ENCODE measurements at places on chromosomes 12 and 14. TPM values are rescaled to one million over a fixed set of nuclear protein-coding genes. Genes with fewer than 3 reads are reported as not detected.

DNA sequence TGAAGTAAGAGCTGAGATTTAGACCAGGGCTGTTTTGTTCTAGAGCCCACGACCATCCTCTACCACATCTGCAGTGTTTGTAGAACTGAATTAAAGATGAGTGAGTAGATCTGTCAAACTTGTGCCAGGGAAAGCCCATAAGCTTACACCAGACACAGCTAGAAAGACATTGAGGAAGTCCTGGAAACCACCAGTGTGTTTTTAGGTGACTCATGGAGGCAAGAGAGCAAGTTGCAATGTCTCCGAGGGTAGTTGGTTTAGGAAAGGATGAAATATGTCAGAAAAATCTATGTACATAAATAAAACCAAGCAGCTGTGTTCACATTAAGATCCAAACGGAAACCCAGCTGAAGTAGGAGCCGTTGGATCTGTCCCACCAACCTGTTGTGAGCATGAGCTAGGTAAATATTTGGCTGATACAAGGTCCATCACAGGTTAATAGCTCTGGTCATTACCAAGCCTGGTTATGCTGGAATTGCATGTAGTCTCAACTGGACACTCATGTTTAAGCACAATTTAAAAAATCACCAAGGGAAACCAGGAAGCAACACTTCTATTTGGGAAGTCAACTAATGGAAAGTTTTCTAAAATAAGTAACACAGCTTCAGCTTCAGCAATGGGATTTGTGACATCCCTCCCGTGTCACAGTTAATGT, 49.9 kb upstream of the PLEKHG3 start:
- no peak for DNase-seq

DNA sequence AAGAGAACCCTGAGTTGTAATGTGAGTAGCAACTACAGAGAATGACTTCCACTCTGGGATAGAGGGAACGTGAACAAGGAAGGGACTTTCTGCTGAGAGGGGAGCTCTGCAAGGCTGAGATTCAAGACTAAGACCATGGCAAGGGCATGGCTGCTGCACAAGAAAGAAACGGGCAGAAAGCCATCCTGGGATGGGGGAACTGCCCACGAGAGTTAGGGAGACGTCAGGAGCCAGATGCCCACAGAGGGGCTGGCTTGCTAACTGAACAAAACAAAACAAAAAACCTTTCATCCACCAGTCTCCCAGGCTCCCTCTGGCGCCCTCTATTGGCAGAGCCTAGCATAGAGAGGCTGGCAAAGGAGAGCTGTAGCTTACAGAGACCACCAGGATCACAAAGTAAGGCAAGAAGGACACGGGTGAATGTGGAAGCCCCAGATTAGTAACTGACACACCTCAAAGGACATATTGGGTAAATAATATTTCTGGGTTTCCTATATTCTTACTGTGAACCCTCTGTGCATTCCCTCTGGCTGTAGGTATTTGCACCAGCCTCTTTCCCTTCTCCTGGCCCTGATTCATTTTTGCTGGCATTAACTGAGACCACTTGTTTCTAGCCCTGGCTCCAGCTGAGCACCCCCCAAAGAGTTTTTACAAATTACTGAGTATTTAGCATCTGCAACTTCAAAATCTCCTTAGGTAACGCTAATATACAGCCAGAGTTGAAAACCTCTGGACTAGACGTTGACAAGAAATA, 338.3 kb downstream of the EMP1 start:
- DNase-seq, result peak; percentile 20

GRCh38 chr12:54201001-54201794, 12.4 kb upstream of the SMUG1 start:
- DNase-seq, result no peak

DNA sequence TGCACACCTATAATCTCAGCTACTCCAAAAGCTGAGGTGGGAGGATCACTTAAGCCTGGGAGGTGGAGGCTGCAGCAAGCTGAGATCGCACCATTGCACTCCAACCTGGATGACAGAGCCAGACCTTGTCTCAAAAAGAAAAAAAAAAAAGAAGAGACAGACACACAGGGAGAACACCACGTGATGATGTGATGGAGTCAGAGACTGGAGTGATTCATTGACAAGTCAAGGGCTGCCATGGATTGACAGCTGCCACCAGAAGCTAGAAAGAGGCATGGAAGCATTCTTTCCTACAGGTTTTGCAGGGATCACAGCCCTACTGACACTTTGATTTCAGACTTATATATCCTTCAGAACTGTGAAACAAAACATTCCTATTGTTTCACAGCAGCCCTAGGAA, 3.5 kb upstream of the HCFC2 start:
- DNase-seq, result no peak

GRCh38 chr14:94761997-94762377, 7.9 kb downstream of the GSC start:
- DNase-seq, result no peak

GRCh38 chr12:127677537-127678131, 589.3 kb upstream of the TMEM132C start:
- DNase-seq, result peak; percentile 65

- DNase-seq, result no peak
Measured at GRCh38 chr12:93889516-93890212, 212.5 kb downstream of the CRADD start.

DNA sequence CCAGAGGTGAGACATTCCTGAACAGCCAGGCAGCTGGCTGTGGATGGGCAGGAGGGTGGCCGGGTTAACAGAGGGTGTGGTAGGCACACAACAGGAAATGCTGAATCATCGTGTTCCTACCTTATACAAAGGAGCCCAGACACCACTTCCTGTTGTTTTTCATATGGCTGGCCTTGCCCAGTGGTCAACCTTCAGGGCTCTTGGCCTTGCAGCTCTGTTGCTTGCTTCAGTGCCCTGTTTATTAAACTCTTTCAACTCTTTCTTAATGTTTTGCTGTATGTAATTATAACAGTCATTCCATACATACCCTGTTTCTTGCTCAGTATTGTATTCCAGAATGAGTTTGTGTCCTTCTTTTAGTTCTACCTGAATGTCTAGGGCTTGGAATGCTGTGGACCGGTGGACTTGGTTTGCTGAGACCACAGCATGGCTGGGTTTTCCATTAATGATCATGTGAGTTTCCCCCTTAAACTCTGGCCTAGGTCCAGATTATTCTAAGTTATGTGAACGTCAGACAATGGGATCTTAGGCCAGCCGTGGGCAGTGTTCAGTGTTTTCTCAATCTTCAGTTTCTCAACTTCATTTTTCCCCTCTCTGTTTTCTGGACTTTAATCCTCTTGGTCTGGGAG, 11.9 kb downstream of the CFAP54 start:
- DNase-seq, result no peak

DNA sequence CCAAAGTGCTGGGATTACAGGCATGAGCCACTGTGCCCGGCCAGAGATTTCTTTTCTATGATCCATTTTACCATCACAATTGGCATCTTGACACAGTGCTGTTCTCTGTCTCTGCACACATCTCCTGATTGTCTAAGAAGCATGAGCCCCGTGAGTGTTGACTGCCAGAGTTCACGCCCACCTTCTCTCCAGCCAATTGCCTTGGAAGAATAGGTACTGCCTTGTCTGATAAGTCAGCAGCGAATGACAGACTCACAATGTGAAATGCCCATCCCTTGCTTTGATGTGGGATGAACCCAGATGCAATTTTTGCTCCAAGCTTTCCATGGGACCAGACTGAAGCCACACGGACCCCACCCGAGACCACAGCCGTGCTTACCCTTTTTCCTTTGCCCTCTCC, 19.3 kb downstream of the EIF5 start:
- no peak for DNase-seq

GRCh38 chr14:61640158-61641136, 54.9 kb upstream of the HIF1A start:
- DNase-seq, result no peak

DNA sequence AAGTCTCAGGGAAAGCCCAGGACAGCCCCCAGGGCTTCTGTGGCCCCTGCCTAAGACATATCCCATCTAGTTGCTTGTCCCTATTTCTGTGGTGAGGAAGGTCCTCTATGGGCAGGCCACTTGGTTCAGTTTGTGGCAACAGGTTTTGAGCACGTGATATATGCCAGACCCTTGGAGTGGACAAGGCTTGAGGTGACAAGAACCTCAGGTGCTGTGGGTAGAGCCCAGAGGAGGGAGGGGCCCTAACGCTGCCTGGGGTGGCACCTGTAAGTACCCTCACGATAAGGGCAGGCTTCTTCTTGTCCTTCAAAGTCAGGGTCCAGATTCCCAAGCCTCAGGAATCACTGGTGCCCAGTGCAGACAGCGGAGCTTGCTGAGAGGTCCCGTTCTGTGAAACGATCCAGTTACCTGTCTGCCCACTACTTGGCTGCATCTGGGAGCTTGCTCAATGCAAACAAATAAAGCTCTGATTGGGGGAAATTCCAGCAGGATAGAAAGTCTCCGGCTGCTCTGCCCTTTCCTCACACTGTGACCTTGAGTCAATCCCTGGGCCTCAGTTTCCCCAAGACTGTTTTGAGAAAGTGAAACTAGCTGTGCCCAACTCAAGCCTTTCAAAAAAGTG, 47.7 kb upstream of the FAM181A start:
- no peak for DNase-seq

DNA sequence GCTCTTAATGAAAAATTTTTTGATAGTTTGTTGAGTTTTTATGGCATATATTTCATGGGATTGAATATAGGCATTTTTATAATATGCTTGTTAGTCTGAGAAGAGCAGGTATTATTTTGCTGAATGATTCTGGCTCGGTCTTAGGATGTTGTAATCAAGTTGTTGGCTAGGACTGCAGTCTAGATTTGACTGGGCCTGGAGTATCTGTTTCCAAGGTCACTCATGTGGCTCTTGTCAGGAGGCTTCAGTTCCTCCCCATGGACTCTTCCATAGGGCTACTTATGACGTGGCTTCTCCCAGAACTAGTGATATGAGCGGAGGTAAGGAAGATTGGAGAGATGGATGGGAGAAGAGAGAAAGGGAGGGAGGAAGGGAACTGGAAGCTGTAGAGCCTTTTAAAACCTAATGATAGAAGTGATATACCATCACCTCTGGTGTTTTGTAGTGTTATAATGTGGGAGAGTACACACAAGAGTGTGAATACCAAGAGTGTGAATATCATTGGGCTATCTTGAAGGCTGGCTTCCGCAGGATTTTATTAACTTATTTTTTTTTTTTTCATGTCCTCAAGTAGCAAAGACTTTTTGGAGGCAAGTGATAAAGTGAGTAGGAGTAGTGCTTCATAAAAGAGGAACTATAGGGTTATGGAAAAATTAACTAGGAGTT, 4.4 kb downstream of the MNAT1 start:
- no peak for DNase-seq

DNA sequence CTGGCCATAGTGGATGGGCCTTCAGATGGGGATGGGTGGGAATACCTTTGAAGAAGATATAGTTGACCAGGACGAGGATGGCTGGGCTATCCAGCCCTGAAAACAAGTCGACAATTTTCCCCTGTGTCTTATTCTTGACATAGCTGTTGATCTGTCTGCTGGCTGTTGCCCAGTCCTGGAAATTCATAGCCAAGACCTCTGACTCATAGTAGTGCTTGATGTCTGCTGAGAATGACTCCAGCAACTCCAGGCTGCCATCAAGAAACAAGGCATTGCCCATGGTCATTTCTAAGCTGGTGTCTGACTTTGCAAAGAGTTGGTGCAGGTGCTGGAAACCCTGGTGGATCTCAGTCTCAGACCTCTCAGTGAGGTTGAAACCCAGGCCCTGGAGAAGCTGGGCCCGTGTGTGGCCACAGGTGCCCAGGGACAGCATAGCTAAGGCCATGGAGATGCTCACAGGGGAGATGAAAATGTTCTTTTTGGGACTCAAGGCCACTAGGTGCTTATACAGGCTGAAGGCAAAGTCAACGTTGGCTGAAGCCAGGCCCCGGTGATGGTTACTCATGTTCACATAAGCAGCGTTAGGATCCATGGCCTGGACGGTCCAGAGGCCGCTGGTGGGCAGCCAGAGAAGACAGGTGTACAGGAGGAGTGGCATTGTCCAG, 9.0 kb downstream of the SERPINA6 start:
- no peak for DNase-seq

GRCh38 chr12:110739894-110740293, 2.8 kb downstream of the PPP1CC start:
- no peak for DNase-seq

DNA sequence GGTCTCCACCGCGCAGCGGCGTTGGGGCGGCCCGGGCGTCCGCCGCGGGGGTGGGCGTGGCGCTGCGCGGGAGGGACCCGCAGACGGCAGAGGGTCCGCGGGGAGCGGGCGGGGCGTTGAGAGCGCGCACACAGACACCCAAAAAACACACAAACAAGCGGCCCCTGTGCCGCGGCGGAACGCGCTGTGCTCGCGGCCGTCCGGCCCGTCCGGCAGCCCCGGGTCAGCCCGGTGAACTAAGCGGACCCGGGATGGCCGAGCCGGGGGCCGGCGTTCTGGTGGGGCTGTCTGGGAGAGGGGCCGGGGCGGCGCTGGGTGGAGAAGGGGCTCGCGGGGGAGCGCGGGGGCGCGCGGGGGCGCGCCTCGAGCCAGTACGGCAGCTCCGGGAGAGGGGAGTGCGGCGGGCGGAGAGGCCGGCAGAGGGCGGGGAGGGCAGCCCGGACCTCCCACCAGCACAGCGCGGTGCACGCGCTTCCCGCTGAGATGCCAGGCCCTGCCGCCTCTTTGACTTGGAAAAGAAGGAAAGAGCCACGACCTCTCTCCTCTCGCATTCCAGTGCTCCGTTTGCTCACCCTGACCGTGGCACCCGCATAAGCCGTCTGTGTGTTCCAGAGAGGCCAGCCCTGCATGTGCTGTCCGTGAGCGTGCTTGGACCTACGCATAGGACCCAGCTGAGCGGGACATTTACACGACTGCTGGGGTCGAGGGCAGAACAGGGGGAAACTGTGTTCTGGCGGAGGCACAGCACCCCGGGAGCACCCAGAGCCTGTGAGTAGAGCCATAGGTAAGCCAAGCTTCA, 10.3 kb downstream of the SLC6A12 start:
- DNase-seq, result peak; percentile 73

DNA sequence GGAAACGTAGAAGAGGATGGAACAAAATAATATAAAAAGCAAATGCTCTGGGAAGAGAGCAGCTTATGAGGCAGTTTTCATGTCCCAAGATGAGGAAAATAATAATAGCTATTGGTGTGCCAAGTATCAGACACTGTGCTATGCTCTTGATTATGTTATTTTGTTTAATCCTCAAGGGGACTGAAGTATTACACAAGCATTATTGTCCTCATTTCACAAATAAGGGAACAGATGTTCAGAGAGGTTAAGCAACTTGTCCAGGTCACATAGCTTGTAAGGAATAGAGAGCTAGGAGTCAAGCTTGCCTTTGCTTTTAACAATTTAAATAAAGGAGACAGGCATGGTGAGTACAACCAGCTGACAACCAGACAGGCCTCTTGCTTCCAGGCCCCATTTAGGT, 26.9 kb upstream of the LTBP2 start:
- DNase-seq, result no peak

DNA sequence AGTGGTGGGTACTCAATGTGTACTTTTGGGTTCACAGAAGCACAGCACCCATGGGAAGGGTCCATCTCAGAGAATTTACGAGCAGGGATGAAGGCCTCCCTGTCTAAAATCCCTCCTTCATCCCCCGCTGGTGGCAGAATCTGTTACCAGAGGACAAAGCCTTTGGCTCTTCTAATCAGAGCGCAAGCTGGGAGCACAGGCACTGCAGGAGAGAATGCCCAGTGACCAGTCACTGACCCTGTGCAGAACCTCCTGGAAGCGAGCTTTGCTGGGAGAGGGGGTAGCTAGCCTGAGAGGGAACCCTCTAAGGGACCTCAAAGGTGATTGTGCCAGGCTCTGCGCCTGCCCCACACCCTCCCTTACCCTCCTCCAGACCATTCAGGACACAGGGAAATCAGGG, 1.5 kb upstream of the GPR162 start:
- no peak for DNase-seq

The ARHGDIB gene
- 11.8 TPM for total RNA-seq

The NGB gene
- total RNA-seq, result 4.9 TPM

The TRPV4 gene
- total RNA-seq, result not detected

The CMA1 gene
- not detected for total RNA-seq

The SPTLC2 gene
- total RNA-seq, result 23.2 TPM

The THTPA gene
- 23.6 TPM for total RNA-seq

The KRT81 gene
- not detected for total RNA-seq

All from frontal cortex (tissue), 4 donors.